ENCODE measurements at places on chromosomes 7 and 10.

DNA sequence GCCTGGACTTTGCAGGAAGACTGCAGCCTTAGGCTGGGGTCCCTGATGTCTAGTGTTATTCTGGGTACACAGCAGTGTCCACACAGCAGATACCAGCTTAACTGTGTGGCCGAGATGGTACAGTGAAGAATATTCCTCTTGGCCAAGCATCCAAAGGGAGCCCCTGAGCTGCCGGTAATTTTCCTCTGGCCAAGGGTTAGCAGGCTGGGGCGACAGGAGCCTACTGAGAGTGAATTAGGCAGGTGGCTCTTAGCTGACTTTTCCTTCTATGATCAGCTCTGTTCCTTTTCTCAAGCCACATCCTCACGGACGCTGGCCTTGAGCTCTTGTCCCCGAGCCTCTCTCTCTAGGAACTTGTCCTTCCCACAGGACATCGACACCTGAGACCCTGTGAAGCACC is 29.8 kb downstream of the PRKAG2 start:
- no peak for DNase-seq

DNA sequence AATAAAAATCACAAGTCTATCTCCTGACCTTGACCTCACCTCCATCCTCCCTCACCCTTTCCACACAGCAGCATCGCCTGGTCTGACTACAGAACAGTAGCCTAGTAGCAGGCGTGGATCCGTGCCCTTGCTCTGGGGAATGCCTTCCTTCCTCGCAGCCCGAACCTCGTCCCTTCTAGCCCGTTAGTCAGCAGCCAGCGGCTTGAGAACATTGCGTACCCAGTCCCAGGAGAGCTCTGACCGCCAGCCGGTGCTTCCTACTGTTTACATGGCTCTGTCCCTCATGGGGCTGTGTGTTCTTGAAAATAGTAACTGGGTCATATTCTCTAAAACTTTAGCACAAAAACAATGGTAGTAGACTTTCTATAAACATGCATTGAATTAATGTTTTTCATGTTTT is 682.7 kb upstream of the IGFBP3 start:
- DNase-seq: no peak

GRCh38 chr10:116521424-116522290 is 24.1 kb upstream of the PNLIP start:
- no peak for DNase-seq

GRCh38 chr7:136868496-136869000 is at the start of gene CHRM2:
TSS of gene CHRM2 (plus strand) at chr7:136868652. CDS start at chr7:137014866, 146,214 bp downstream.
- no peak for DNase-seq

GRCh38 chr7:124444696-124445480 is 320.7 kb downstream of the GPR37 start:
- no peak for DNase-seq

DNA sequence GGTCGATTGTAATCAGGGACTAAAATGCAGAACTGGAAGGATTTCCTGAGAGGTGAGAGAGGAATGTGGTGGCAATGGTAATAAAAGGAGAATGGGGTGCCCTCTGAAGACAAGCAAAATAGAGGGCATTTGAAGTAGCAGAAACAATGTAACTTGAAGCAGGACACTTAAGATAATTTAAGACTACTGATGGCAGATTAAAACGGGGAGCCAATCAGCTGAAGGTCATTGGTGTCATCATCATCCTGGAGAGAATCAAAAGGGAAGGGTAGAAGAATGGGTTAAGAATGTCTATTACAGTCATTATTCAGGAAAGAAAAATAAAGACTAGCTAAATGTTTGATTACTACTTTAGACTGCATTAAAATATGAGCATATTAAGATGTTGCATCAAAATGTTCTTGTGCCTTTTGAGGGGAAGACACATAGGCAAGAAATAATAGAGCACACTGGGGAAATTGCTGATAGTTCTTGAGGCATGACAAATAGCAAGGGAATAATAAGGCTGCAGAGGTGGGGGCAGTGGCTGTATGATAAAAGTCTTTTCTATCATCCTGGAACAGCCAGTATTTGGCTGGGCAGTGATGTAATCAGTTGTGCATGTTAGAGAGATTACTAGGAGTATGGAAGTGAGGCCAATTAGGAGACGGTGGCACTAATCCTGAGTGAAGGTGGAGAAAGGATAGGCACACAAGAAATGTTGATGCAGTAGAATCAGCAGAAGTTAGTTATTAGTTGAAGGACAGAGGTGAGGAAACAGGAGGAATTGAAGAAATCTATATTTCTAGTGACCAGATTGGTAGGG is 60.2 kb downstream of the CCDC71L start:
- no peak for DNase-seq

DNA sequence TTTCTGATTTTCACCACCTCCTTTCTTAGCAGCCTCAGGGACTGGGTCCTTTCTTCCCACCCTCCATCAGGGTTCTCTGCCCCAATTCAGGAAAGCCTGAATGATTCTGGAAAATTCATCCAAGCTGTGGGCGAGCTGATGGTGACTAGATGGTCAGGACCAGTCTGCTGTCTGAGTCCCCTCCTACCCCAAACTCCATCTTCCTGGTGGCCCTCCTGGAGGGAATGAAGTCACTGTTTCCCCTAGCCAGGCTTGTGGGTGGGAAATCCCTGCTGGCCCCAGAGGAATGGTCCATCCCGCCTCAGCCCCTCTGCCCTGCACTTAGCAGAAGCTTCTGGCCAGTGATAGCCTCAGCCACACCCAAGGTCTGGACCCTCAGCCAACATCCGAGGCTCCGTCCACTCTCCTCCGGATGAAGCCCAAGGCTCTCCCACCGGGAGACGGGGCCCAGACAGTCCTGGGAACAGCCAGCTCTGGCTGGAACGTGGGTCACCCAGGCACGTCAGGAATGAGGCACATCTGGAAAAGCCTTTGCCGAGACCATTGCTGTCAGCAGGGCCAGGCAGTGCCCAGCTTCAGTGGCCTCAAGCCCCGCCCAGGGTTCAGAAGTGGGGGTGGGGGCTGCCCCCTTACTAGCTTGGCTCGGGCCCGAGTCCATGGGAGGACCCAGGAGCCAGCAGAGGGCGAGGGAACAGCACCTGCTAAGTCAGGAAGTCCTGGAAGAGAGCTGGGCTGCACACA is 4.0 kb upstream of the AQP1 start:
- no peak for DNase-seq

GRCh38 chr7:92880212-92881090 is 44.1 kb upstream of the CDK6 start:
- DNase-seq: no peak
